Brain microvascular endothelial cell (primary cell): ENCODE measurements at places on chromosomes 3 and 15.

- DNase-seq: no peak
Measured at GRCh38 chr3:159486580-159486979, 502.1 kb upstream of the IL12A start.

GRCh38 chr3:133055339-133055738 is 17.1 kb downstream of the TMEM108 start:
- no peak for DNase-seq

- DNase-seq: no peak
Measured at GRCh38 chr3:112755845-112756613, 90.6 kb downstream of the CD200R1L start.

DNA sequence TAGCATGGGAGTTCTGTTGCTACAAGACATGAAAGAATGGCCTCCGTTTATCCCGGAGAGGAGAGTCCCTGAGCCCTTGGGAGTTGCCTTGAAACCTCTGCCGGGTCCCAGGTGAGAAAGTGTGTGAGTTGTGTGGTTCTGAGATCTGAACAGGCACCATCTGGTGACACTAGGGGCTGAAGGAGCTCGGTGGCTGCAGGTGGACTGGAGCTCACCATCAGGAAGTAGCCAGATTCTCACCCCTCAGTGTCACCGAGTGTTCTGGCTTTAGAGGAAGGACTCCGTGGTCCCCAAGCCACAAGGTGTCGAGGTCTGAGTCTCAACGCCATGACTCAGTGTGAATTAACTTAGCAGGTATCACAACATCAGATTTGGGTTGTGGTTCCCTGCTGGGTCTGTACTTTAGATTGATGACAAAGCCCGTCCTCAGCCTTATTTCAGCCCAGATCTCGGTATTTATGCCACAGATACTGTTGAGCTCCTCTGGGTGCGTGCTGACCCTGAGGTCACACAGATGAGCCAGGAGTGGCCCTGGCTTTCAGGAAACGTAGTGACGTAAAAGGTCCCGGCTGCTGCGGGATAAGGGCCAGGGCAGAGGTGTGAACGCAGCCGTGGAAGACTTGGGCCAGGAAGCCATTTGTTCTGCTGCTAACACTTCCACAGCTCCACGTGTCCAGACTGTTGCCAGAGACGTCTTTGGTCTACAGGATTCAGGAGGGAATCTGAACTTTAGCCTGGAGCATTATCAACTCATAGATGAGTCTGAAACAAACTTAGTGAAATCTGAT is 54.4 kb downstream of the PGPEP1L start:
- DNase-seq: no peak

DNA sequence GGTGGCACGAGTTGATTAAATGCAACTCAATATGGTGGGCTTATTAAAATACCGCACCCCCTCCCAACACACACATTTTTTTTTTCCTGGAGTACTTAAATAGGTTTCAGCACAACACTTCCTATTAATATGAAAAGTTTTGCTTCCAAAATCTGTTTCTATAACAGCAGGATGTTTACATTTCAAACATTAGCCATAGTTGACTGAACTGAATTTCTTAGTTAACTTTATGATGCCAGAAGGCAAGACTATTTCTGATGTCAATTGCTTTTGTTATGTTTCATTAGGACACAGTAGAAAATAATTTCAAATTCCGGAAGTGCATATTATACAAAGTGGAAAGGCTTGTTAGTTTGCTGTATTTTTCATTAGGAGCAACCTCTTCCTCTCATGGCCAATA is 104.7 kb downstream of the UACA start:
- no peak for DNase-seq

GRCh38 chr3:42099020-42099765 is 8.0 kb downstream of the TRAK1 start:
- no peak for DNase-seq

- DNase-seq: no peak
Measured at GRCh38 chr3:8571256-8571655, 69.6 kb downstream of the LMCD1 start.

DNA sequence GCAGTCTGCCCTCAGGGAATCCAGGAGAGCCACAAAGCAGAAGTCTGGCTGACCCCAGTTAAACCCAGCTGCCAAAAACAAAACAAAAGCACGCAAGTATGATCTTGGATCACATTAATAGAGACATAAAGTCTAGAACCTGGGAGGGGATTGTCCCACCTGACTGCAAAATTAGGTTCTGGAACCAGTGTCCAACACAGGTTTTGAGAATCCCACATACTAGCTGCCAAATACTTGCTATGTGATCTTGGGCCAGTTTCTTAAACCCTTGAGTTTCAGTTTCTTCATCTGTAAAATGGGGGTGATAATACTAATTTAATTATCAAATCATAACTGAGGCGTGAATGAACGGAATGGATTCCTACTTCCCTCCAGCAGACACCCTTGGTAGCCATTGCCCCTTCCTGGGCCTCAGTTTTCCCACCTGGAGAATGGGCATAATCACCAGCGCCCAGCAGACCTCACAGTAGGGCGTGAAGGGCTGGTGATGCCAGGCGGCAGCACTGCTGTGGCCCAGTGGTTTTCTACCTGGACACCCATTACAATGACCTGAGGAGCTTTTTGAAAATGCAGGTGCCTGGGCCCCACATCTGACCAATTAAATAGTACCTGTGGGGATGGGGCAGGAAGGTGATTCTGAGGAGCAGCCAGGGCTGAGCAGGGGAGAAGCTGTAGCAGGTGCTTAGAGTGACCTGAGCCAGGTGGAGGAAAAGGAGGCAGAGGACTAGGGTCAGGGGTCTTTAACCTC is 32.2 kb downstream of the GRIP2 start:
- no peak for DNase-seq

GRCh38 chr15:30043211-30043655 is 39.5 kb upstream of the GOLGA8J start:
- no peak for DNase-seq

- DNase-seq: peak; percentile 69
Measured at GRCh38 chr3:106120356-106120755, 251.5 kb upstream of the CBLB start.

DNA sequence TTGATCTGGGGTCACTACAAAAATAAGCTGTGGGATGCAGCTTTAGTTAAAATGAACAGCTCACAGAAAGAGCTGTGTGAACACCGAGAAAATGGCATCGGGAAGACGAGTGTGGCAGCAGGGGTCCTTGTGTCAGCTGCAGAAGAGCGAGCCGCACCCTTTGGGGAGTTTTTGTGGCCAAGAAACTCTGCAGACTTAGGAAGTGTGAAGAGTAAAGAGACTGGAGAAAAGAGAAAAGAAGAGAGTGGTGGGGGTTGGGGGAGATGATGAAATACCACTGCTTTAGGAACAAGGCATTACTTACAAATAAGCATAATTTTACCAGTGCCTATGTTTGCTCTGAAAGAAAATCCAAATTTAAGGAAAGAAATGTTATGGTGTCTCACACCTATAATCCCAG is 147.8 kb downstream of the LRRC28 start:
- no peak for DNase-seq

- DNase-seq: no peak
Measured at GRCh38 chr15:79308874-79309273, 2.0 kb upstream of the TMED3 start.

DNA sequence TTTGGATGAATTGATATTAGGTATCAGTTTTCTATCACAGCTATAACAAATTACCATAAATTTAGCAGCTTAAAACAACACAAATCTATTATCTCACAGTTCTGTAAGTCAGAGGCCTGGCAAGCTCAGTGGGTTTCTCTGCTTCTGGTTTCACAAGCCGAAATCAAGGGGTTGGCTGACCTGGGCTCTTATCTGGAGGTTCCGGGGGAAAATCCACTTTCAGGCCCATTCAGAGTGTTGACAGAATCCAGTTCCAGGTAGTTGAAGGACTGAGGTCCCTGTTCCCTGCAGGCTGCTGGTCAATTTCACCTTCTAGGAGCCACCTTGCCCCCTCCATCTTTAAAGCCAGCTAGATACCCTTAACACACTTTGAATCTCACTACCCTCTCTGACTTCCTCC is 11.1 kb upstream of the HHATL start:
- no peak for DNase-seq
